ENCODE measurements at places on chromosomes 11 and 22.

DNA sequence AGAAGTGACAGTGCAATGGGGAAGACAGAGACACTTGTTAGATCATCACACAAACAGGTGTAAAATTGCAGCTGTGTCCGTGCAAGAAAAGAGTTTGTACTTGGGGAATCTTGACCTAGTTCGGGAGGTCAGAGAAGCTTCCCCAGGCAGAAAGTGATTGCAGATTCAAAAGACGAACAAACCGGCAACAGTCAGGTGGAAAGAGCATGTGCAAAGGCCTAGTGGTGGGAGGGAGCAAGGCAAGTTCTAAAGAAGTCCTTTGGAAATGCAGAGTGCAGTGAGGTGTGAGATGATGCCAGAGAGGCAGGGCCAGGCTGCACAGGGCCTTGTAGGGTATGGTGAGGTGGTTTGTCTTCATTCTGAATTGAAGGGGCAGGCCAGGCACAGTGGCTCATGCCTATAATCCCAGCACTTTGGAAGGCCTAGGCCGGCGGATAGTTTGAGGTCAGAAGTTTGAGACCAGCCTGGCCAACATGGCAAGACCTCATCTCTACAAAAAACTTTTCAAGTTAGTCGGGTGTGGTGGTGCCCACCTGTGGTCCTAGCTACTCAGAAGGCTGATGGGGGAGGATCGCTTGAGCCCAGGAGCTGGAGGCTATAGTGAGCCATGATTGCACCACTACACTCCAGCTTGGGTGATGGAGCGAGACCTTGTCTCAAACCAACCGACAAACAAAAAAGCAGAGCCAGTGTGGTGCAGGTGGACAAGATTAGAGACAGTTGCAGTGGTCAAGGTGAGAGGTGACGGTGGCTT is 1.9 kb upstream of the ESS2 start:
- DNase-seq: no peak

- no peak for DNase-seq
Observed at GRCh38 chr11:92796744-92797143, 172.7 kb upstream of the MTNR1B start.

GRCh38 chr11:110777775-110778174 is 65.5 kb upstream of the ARHGAP20 start:
- peak; percentile 71 for DNase-seq

DNA sequence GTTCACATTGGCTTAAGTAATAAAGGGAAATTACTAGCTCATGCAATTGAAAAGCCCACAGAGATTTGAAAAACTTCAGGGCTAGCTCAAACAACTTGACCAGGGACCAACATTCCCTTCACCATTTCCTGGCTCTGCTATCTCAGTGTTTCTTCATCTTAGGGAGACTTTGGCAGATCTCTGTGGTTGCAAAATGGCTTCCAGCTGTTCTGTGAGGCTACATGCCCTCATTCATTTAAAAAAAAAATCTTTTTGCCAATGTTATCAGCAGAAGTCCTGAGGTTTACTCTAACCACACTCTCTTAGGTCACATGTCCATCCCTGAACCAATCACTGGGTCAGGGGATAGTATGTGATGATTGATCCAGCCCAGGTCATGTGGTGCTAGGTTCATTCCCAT is 13.9 kb upstream of the RASSF10 start:
- no peak for DNase-seq

Measured in EH (cell line).